ENCODE measurements at places on chromosomes 4 and X. TPM values are rescaled to one million over a fixed set of nuclear protein-coding genes. Genes with fewer than 3 reads are reported as not detected.

The ZNF185 gene
- polyA plus RNA-seq: 35.3 TPM

The DMP1 gene
- 0.15 TPM for polyA plus RNA-seq

The MAGEB2 gene
- polyA plus RNA-seq: not detected

The ENPEP gene
- 152 TPM for polyA plus RNA-seq

The USP9X gene
- polyA plus RNA-seq: 66.1 TPM

The TREX2 gene
- polyA plus RNA-seq: 0.37 TPM

The DMRTC1 gene
- 0.19 TPM for polyA plus RNA-seq

The SEC24D gene
- 49.0 TPM for polyA plus RNA-seq

The DIAPH2 gene
- polyA plus RNA-seq: 11.8 TPM

The ADAM29 gene
- polyA plus RNA-seq: 0.10 TPM

The MECP2 gene
- 31.9 TPM for polyA plus RNA-seq

The SASH3 gene
- polyA plus RNA-seq: 2.3 TPM

GRCh38 chrX:117839544-117839943 is 277.1 kb downstream of the KLHL13 start:
- DNase-seq: no peak

DNA sequence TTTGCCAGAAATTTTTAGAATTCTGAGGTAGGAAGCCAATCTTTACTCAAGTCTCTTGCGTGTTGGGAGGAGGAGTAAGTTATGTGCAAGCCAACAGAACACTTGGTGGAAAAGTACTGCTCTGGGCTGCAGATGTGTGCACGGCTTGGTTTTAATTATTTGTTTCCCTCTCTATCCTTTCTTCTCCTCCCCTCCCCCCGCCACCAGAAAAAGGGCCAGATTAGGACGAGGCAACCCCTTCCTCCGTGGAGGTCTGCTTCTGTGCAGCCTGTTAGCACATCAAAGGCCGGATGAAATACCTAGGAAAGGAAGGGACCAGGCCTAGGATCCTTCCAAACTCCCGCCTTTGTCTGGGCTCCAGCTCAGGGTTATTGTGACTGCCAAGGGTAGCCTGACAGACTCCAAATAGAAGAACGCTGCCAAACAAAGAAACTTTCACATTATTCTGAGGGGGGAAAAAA is 1.0 kb upstream of the PGRMC1 start:
- DNase-seq: no peak

GRCh38 chr4:123628288-123628687 is 231.7 kb downstream of the SPRY1 start:
- DNase-seq: no peak

- DNase-seq: no peak
These were observed 101.6 kb downstream of the HUWE1 start for GRCh38 chrX:53584891-53585290.

DNA sequence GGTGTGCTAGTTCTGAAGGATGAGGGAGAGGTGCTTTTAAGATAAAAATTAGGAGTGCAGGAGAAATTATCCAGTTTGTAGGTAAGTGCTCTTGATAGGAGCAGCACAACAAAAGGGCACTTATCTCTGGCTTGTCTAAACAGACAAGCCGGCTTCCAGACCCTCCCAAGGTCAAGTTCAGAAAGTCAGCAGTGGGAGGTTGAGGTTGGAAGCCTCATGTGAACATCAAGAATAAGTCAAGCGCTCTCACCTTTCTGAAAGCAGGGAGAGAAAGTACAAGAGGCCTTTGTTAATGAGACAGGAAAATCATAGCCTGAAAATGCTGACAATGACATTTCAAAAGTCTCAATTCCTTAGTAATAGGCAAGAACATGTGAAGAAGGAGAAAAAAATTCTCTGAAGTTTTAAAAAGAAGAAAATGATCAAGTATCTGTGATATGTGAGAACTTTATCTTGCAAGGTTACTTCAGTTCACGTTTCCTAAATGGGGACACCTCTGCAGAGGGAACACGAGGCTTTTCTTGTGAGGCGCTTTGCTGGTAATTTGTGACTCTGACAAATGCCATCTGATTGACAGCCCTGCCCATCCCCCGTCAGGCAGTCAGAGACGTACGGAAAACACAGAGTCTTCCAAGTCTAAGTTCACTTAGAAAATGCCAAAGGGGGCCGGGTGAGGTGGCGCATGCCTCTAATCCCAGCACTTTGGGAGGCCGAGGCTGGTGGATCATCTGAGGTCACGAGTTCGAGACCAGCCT is 62.2 kb downstream of the TIGD2 start:
- DNase-seq: no peak

DNA sequence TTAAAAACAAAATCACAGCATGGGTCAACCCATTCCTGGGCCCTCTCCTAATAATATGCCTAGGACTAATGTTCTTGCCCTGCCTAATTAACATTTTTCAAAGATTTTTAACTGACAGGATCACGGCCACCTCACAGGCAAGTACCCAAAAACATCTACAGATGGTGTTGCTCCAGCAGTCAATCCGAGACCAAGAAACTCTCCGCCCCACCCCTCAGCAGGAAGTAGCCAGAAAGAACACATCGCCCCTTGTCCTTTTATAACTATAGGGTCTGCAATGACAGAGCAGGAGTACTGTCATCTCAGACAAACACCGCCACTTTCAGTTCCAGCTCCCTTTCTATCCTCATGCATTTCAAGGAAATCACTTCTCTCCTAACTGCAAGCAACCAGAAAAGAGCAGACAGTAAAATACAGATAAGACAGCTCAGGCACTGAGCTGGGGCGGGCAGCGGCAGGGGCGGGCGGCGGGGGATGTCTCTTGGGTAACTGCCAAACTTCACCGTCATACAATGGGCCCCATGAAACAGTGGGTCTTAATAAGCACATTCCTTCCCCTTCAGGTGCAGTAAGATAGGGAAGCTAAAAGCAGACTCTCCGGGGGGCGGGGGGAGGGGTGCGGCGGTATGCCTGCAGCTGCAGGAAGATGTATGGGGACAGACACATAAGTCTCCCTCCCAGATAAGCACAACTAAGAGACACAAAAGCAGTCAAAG is 67.4 kb downstream of the ZNF182 start:
- no peak for DNase-seq

- DNase-seq: no peak
These were observed 14.7 kb downstream of the OR13H1 start for GRCh38 chrX:131558562-131558961.

- DNase-seq: no peak
These were observed 3.8 kb upstream of the FBXW7 start for GRCh38 chr4:152539556-152540292.

GRCh38 chr4:52103319-52103718 is 52.2 kb downstream of the SPATA18 start:
- DNase-seq: no peak

DNA sequence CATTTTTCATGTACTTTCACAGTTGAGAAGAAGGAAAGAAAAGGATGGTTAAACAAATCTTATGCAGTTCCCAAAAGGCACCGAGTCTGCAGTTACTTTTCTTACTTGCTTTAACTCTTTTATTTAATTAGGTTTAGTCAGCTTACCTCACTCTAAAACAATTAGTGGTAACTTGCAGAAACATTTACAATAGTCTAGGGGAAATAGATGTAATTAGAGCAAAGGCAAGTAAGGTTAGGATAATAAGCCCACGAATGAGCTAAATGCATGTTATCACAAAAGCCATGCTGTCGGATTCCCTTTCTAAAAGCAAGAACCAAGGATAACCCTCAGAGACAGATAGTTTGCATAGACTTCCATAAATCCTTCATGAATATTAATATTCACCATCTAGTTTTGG is 82.0 kb upstream of the VCX2 start:
- DNase-seq: no peak

GRCh38 chrX:44239036-44239435 is 104.4 kb downstream of the EFHC2 start:
- DNase-seq: no peak

DNA sequence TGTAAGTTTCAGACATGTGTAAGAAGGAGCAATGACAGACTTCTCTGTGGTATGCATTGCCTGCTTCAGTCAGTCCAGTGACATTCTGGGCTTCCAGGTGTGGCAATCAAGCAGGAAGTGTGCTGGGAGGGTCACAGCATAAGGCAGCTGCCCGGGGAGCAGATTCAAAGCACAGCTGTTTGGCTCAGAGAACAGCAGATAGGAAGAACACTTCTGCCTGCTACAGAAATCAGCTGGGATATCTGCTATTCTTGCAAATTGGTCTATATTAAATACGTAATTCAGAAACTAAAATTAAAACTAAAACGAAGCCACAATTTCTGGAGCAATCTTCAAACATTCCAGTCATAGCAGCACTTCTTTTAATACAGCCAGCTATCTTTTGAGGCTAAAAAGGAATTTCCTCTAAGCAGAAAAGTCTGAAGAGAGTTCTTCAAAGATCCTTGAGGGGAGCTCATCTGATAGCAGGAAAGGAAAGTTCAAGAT is 47.5 kb upstream of the GALNT7 start:
- DNase-seq: no peak

DNA sequence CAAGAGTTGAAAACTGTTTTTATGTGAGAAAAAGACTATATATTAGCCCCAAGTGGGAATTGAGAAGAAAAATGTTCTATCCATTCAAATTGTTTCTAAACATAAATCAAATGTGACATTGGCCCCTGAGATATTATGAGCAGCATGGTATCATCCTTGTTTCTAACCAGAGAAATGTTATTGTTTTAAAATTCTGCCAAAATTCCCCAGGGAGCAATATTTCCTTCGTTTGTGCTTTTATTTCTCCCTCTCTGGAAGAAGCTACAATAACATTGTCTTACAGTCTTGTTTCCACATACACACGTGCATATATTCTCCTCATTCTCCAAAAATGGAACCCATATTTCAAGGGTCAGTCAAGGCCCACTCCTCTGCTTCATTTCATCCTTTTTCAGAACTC is 46.7 kb downstream of the MAGEB17 start:
- no peak for DNase-seq

DNA sequence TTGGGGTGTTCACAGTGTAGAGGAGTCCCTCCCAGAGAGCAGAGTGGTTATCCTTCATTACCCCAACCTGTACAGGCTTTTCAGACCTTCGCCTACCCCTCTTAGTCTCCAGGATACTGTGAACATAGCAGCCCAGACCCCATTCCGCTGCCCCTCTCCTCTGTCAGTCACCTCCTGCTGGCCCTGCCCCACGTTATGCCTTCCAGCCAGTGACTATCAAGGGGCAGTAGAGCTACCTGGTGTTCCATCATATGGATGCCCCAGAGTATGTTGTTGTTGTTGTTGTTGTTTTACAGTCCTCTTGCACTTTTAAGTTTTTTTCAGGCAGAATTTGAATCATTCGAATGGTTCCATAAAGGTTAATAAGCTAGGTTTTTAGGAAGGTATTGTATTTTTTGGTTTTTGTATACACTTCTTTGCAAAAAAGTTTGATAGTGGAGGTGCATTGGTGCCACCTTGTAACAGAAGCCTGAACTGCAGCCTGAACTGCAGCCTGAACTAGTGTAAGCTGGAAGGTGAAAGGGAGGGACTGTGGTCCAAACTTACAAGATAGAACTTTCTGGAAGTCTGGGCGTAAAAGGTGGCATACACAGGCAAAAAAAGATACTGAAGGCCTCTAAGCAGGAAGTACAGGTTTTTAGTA is 101.4 kb upstream of the RAB40AL start:
- DNase-seq: no peak

GRCh38 chrX:135596495-135596894 is 76.0 kb downstream of the INTS6L start:
- no peak for DNase-seq

- DNase-seq: no peak
These were observed 287.2 kb upstream of the CT83 start for GRCh38 chrX:116749943-116750342.

- DNase-seq: no peak
These were observed 59.3 kb downstream of the SHROOM2 start for GRCh38 chrX:9845578-9845952.

DNA sequence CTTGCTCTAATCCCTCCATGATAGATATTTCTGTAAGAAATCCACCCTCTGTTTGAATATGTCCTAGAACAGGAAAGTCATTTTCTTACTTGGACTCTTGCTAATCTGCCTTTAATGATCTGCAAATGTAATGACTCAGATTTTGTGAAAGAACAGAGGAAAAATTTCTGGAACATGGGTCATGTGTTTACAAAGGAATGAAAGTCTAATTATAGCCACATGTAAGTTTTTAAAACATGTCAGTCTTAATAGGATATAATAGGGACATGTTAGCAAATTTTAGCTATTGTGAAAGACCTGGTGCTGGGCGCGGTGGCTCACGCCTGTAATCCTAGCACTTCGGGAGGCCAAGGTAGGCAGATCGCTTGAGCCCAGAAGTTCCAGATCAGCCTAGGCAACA is 47.6 kb downstream of the GRK4 start:
- no peak for DNase-seq

DNA sequence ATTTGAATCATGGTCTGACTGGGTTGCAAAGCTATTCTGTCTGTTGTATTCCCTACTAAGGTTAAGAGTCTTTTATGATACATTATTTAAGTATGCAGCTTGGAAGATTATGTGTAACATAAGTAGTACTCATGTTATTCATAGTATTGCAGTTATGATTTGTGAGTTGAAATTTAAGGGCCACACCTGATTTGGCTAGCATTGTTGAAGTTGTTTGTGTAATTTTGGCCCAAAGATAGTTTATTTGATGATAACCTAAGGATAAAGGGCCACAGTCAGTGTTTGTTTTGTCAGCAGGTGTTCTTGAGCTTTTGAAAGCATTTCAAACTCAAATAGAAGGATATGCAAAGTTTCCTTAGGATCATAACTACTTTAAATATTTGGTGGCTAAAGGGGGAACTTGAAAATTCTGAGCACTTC is 38.9 kb downstream of the NUDT9 start:
- no peak for DNase-seq

GRCh38 chrX:134025986-134026545 is 40.7 kb upstream of the GPC3 start:
- DNase-seq: no peak

DNA sequence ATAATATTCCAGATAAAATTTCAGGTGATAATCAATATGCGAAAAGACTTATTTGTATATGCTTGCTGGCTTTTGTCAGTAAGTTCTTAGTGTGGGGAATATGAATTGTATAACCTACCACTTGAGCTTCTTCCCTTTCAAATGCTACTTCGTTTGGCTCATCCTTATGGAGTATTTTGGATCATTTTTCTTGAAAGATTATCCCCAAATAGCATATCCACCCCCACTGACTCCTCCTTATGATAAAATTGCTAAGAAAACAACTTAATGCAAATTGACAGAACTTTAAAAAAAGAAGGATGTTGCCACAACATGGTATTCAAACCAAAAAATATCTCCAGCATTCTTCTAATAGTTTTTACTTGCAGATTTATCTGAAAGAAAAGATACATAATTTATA is 393.3 kb downstream of the PPP3CA start:
- DNase-seq: no peak

DNA sequence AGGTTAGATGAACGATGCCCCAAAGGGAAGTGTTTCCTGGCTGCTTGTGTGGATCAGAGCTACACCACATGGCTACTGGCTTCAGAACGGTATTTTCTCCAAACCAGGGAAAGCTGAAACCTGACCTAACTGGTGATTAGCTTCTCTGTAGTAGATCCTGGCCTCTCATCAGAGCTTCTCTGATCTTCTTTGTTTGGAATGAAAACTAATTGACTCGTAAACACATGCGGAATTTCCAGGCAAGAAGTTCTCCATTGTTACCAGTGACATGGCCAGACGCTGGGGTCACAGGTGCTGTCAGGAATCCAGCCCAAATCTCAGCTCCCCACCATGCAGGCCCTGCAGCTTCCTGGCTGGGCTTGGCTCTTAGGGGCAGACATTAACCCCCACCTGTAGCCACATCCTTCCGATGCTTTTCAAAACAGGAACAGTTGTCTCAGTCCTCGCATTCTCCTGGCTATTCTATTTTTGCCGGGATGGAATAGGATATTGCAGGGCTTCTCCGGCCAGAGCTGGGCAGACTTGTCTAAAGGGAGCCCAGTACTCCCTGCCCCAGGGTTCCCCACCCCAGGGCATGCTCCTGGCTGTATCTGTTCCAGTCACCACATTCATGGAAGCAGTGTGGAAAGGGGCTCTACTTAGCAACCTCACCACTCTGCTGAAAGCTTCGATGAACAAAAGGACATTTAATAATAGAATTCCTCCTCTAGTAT is 305.4 kb upstream of the F9 start:
- no peak for DNase-seq
